ENCODE measurements at places on chromosomes 5 and 9.

DNA sequence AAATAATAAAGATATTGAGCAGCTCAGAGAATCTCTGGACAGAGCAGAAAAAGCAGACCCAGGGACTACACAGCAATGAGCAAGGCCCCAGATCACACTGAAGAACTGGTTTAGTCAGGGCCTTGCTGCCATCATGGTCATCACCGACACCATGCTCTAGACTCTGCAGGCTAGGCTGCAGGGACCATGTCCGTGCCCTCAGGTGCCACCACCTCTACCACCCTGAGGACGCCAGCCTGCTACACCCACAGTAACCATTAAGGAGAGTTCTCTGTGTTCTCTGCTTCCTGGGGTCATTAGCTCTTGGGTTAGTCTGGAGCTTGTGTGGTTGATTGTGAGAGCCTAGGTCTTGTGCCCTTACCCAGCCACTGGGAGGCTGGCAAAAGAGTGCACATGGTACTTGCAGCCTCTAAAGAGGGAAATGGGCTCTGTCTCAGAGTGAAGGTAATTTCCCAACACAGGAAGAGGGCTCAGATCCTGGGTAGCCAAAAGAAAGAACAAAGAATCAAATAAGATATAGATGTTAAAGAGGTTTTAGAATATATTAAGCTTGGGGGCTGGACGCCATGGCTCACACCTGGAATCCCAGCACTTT lies 31.9 kb upstream of the JADE2 start:
- DNase-seq: no peak

GRCh38 chr9:133825555-133826218 lies 87.5 kb upstream of the SARDH start:
- DNase-seq: no peak

DNA sequence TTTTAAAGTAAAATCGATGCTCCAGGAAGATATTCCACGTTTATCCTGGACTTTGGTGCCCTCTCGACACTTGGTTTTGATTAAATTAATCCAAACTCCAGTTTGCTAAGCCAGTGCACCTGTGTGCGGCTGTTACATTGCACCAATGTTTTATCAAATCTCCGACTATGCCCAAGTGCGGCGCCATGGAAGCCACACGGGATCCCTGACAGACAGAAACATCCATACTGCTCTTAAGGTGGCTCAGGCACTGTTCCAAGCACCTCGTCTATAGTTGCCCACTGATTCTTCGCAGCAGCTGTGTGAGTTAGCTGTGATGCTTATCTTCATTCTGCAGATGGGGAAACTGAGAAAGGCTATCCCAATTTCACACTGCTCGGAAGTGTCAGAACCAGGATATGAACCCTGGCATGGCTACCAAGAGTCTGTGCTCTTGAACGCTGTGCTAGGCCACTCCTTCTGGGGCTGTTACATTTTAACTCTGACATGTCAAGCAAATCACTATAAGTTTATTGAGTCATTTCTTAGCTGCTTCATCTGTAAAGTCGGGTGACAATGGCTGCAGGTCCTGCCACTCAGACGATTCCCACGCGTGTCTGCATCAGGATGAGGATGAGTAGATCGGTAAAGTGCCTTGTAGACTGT lies 113.0 kb downstream of the ADAMTS2 start:
- peak; percentile 35 for DNase-seq

DNA sequence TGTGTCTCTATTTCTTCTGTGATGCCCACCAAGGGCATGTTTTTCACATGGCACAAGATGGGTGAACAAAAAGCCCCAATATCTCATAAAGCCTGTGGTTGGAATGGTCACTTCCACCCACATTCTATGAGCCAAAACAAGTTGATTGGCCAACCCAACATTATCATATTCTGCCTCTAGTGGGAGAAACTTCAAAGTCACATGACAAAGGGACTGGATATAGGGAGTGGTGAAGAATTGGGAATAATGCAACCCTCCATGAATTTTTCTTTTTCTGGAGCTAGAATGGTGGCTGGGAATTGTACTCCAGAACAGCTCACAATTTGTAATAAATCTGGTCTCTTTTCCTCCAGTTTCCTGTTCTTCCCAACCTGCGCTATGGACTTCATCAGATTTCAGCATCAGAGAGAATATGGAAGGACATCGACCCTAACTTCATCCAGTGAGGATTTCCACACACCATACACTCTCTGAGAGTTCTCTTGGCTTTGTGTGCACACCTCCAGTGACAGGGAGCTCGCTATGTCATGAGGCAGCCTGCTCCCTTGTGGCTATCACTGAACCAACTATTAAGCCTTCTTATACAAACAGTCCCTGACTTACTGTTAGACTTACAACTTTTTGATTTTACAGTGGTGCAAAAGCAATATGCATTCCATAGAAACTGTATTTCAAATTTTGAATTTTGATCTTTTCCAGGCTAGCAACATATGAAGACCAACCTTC lies 12.0 kb upstream of the B4GALT1 start:
- DNase-seq: no peak

GRCh38 chr9:74674077-74674476 lies 176.9 kb downstream of the RORB start:
- DNase-seq: no peak

DNA sequence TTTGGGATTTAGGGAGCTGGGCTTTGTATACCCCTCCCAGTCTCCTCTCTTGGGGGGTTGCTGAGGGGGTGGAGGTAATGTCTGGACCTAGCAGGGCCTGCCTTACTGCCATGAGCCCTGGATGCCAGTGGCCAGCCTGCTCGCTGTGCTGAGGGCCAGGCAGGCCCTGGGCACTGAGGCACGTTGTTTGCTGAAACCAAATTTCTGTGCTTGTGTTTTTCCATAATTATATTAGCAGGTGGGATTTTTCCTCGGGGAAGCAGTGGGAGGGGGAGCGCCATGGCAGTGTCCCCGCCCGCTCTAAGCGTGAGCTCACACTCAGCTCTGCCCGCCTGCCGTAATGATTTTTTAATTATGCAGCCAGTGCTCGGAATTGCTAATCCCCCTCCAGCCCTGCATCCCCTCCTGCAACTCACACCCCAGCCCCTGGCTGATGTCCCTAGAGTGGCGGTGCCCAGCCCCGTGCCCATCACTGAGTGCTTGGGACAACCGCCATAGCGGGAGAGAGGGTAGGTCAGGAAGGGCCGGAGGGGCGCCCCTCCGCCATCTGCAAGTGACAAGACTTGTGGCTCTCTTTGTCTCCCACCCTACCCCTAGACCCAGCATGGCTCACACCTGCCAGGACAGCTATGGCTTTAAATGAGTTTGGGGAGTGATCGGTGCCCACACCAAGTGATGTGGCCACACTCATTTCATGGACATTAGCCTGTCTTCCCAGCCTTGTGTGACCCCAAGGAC lies 20.9 kb downstream of the CXXC5 start:
- no peak for DNase-seq

Data from coronary artery (tissue), 2 donors.